ENCODE measurements at places on chromosomes 4 and X.

- DNase-seq: no peak
Measured at GRCh38 chrX:23503835-23504539, 163.3 kb upstream of the PRDX4 start.

DNA sequence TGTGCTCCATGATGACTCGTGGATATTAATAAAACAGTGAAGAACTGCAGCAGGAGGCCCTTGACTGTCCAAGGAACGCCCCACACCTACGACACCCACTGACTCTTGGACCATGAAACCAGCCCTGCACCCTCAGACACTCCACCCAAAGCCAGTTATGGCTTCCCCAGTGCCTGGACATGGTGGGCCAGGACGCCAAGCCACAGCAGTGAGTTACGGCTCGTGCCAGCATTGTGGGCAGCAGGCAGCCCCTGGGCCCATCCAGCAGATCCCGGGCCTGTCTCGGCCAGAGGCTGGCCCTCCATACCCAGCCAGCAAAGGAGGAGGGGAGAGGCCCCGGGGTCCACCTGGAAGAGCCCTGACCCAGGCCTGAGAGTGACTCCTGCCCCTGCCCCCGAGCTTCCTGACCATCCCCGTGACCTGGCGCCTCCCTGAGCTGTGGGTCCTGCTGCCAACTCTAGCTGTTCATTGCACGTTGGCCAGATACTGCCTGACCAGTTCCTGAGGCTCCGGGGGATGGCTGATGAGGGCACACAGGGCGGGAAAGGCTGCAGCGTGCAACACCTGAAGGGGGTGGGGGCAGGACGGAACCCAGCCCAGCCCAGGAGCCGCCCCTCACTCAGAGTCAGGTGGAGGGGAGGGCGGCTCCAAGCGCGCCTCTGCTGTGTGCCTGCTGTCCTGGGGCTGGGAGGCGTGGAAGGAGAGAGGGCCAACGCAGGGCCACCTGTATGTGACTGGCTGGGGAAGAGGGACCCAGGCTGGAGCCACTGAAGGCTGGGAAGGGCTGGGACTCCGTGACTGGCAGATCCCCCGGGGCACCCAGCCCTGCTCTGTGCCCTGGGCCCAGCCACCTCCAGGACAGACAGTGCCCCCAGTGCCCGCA, 739 bp downstream of the SLC49A3 start:
- DNase-seq: no peak

- DNase-seq: peak; percentile 8
Measured at GRCh38 chrX:14027036-14027435, 2.7 kb downstream of the GEMIN8 start.

DNA sequence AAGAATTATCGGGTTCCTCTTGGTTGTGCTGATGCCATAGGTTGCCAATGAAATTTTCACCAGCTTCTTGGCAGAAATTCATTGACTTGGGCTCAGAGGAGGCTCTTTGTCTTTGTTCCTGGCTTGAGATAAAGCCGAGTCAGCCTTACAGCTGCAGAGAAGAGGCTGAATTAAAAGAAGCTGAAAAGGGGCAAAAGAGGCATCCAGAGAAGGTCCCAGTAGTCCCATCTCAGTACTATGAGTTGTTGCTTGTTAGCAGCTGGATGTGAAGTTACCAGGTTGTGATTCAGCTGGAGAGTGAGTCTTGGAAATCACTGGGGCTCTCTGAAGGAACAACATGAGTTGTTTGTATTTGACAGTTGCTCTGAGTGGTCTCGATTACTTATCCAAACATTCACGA, 59.7 kb downstream of the SMAD1 start:
- DNase-seq: no peak

DNA sequence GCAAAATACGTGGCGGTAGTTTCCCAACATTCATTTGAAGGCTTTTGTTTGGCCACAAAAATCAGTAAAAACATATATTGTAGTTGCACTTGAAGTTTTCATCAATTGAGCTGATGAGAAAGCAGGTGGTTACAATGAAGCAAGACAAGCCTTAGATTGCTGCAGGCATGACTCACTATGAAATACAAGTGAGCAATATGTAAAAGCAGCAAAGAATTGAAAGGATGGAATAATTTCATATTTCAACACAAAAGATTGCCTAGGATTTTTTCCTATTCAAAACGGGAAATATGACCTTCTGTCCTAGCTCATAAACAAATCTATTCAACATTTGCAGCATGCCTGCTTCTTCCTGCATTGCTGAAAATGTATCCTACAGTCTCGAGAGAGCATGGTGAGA, 190.9 kb upstream of the BANK1 start:
- DNase-seq: no peak

- peak; percentile 14 for DNase-seq
Measured at GRCh38 chrX:20388594-20388993, 121.9 kb upstream of the RPS6KA3 start.

- no peak for DNase-seq
Measured at GRCh38 chr4:125389713-125390112, 75.0 kb downstream of the FAT4 start.

GRCh38 chrX:129706400-129707072, 32.2 kb upstream of the XPNPEP2 start:
- DNase-seq: no peak

GRCh38 chrX:107272431-107272921, 66.1 kb downstream of the DNAAF6 start:
- no peak for DNase-seq

- DNase-seq: peak; percentile 82
Measured at GRCh38 chr4:48212165-48212564, 57.5 kb downstream of the TEC start.

GRCh38 chr4:84750260-84750959, 167.5 kb downstream of the CDS1 start:
- DNase-seq: peak; percentile 15

DNA sequence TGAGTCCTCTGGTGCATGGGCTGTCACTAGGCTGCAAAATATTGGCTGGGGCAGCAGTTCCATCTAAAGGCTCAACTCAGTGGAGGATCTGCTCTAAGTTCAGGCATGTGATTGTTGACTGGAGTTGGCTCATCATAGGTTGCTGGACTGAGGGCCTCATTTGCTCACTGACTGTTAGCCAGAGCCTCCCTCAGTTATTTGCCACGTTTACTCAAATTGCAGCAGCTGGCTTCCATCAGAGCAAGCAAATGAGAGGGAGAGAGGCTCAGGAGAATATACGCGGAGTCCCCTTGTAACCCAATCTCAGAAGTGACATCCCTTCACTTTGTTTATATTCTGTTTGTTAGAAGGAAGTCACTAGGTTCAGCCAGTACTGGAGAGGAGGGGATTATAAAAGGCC, 54.1 kb downstream of the BMP3 start:
- DNase-seq: no peak

GRCh38 chr4:120824946-120825345, 97.6 kb downstream of the PRDM5 start:
- no peak for DNase-seq

GRCh38 chr4:8840006-8840793, 31.4 kb downstream of the HMX1 start:
- DNase-seq: no peak

DNA sequence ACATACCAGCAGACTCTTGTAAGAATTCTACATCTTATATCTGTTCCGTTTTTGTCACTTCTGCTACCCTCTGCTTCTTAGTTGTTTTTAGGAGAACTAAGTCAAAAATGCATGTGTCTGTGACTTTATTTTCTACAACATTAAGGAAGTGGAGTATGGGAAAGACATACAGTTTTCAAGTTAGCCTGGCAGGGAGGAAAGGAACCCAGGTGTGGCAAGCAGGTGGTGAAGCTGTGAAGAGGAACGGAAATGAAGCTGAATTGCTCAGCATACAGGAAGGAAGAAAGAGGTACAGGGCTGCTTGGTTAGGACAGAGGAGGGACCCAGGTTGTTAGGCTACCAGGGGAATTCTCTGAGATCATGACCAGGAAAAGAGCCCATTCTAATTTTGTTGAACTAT, 9.4 kb downstream of the GPRIN3 start:
- no peak for DNase-seq

DNA sequence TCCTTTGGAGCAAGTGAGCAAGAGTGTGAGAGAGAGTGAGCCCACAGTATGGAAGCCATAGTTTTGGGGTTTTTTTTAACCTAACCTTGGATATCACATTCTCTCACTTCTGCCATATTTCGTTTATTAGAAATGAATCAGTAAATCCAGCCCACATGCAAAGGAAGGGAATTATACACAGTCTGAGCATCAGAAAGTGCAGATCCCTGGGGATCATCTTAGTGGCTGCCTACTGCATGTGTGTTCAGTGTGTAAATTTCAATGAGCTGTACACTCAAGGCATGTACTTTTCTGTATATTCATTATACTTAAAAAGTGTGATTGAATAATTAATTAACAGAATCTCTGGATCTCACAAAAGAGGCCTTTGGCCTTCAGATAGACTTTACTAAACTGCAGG, 133.8 kb upstream of the PRPS2 start:
- DNase-seq: no peak

DNA sequence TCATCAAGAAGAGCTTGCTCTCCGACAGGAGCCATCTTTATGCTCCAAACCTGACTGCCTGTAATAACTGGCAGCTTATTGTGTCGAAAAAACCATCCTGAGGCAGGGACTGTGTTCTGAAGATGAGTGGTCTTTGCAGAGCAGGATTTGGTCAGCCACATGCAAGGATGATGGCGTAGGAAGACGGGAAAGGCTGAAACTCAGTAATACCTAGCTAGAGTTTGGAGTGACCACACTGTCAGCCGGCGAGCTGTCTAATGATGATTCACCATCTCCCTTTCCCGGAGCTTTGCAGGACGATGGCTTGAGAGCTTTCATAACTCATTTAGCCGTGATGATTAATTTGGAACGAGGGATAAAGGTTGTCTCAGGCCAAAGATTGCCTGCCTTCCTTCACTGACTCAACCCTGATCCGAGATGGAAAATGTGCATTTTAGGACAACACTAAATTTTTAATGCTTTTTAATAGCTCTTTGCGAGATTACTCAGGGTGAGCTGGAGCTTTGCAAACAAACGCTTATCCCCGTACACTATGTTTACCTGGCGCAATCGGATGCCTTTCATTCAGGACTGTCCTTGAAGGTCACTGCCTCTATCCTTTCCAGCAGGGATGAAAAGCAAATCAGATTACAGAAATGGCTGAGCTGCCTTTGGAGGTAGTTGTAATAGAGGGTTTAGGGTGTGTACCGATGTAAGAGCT, 288.5 kb downstream of the ASMT start:
- DNase-seq: no peak

- DNase-seq: no peak
Measured at GRCh38 chr4:65050786-65051185, 619.5 kb downstream of the EPHA5 start.

DNA sequence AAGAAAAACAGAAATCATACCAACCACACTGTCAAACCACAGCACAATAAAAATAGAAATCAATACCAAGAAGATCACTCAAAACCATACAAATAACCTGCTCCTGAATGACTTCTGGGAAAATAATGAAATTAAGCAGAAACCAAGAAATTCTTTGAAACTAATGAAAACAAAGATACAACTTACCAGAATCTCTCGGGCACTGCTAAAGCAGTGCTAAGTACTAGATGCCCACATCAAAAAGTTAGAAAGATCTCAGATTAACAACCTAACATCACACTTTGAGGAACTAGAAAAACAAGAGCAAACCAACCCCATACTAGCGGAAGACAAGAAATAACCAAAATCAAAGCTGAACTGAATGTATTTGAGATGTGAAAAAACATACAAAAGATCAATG, 33.2 kb downstream of the AWAT2 start:
- no peak for DNase-seq

DNA sequence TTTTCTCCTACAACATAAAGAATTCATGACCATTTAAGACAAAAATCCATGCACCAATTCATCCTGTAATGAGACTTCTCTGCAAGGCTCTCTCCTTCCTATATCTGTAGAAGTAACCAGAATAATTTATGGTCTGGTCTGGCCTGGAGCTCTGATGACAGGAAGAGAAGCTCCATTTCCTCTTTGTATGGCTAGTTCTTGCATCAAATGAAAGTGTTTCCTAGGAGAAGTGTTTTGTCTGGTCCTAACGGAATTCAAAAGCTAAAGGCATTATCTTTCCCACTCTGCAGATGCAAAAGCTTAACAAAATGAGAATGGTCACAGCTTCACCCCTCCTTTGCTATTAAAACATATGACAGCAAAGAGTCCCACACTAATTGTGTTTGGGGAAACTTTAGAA, 55.1 kb downstream of the SPATA18 start:
- no peak for DNase-seq

- no peak for DNase-seq
Measured at GRCh38 chr4:15345134-15345533, 82.7 kb upstream of the C1QTNF7 start.

DNA sequence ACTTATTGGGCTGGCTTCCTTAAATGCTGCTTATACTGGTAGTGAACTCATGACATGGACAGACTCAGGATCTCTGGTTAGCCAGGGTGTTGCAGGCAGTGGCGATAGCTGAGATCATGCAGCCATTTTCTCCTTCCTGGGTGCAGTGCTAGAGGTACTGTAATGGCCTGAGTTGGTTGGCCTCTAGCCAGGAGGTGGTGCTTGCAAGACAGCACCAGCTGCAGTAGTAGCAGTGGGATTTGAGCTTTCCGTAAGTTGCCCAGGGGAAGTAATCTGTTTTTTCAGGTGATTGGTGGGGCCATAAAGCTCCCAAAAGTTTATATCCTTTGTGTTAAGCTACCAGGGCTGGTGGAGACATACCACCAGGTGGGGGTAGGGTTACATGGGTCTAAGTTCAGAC, 45.1 kb upstream of the AADAT start:
- DNase-seq: no peak
